CD4-positive, alpha-beta T cell treated with Interleukin-17A for 1 hour (primary cell): ENCODE measurements at places on chromosomes 2 and 18.

DNA sequence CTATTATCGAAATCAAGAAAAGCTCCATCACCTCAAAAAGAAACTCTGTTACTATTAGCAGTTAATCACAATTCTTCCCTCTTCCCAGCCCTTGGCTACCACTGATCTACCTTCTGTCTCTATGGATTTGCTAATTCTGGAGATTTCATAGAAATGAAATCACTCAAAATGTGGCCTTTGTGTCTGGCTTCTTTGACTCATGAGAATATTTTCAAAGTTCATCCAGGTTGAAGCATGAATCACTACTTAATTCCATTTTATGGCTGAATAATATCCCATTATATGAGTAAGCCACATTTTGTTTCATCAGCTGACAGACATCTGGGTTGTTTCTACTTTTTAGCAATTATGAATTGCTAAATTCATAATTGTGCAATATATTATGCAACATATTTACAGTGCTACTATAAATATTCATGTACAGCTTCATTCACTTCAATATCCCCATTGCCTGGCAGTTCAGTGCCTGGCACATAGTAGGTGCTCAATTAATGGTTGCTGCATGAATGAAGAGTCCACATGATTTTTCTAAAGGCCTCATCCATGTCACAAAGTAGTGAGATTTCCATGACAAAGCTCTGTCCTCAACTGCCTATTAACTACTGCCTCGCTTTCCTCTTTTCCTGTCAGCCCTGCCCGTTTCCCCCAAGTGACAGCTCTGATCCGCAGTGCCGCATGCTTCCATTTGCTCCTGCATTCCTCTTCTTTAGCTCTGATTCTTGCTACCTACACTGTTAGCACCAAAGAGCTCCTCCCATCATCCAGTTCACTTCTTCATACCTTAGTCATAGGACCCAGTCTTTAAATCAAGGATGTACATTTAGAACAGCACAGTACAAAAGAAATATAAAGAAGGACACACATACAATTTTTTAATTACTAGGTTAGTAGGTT lies 32.8 kb downstream of the CCDC93 start:
- no peak for DNase-seq

DNA sequence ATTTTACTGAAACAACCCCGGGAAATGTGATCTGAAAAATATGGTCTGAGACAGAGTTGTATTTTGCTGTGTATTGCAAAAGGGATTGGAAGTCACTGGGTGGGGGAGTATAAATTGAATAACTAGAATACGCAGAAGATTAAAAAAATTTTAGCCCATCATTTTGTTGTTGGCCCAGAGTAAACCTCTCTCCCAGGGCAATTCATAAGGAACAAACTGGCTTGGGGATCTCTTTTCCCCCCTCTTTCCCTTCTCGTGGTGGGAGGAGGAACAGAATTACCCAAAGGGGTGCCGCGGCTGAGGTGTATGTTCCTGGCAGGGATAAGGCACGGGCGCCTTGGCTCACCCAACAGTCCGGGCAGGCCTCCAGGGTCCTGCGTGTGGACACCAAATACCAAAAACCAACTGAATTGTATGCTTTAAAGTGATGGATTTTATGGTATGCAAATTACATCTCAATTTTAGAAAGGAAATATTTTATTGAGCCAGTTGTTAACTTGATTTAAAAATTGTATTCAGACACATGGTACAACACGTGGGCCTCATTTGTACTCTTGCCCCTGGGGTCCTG lies 121.2 kb upstream of the SPRED2 start:
- no peak for DNase-seq

DNA sequence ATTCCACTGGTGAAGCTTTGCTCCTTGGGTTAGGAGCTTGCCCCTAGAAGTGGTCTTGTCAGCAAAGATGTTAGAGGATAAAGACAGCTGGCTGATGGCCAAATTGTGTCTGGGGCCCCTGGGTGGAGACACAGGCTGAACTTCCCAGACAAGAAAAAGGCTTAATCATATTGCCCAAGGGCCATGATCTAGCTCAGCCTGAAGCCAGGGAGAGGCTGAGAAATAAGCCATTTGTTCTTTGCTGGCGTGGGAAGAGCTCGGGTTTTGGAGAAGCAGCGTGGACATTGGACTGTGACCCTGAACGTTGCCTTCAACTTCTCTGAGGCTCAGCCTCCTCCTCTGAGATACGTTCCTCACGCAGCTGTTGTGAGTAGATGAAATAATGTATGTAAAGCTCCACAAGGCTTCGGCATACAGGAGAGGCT lies 153.0 kb downstream of the ZFP36L2 start:
- DNase-seq: no peak

DNA sequence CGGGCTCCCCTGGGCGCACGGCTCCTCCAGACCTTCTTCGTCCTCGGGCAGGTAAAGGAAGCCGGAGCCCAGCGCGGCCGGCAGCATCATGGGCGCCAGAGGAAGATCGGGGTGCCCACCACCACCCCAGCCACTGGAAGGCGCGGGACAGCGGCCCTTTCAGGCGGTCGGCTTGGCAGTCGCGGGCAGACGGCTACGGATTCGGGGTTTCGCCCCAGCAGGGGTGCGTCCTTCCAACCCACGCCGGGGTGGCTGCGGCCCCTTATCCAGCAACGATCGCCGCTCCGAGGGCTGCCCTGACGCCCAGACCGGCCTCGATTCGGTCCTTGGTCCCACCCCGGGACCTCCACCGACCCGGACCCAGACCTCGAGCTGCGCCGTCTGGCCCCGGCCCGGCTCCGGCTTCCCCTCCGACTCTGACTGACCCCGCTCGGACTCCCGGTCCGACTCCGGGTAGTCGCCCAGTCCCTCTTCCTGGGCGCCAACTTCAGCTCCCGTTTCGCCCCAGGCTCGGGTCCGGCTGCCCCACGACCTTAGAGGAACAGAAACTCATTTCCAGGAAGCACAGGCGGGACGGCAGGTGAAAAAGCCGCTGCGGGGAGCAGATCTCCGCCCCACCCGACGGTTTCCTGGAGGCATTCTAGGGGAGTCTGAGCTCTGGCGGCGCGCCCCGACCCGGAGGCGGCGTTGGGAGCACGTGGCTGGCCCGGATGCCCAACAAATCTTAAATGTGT lies 30.2 kb upstream of the SSB start:
- DNase-seq: peak; percentile 43

DNA sequence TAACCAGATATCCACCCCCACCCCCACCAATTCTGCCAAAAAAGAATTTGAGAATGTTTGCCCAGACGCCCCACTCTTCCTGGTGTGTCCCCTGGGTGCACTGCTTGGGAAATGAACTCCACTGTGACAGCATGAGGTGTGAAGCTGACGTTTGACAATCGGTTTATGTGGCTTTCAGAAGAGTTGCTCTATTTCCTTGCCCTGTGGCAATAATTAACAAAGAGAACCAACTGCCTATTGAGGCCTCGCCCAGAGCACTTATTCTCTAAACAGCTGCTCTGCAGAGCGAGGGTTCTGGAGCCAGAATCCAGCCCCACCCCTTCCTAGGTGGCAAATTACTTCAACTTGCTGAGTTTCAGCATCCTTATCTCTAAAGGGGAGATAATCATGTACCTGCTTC lies 115.8 kb upstream of the SIX3 start:
- DNase-seq: no peak

- no peak for DNase-seq
Measured at GRCh38 chr2:126536605-126537200, 119.3 kb upstream of the GYPC start.

GRCh38 chr2:65934992-65935629 lies 499.8 kb upstream of the MEIS1 start:
- no peak for DNase-seq

DNA sequence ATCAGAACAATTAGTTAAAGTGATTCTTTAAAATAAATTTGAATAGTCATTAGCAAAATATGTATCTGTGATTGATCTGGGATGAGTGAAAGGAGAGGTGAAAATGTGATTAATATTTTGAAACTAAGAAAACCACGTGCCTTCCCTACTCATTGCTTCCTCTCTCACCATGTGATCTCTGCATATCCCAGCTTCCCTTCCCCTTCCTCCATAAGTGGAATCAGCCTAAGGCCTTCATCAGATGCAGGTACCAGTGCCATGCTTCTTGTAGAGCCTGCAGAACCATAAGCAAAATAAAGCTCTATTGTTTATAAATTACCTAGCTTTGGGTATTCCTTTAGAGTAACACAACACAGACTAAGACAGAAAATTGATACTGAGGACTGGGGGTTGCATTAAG lies 11.2 kb upstream of the STAT1 start:
- no peak for DNase-seq

GRCh38 chr18:59620381-59620780 lies 76.8 kb downstream of the CCBE1 start:
- DNase-seq: no peak

- no peak for DNase-seq
Measured at GRCh38 chr2:121038031-121038430, 247.0 kb downstream of the TFCP2L1 start.

DNA sequence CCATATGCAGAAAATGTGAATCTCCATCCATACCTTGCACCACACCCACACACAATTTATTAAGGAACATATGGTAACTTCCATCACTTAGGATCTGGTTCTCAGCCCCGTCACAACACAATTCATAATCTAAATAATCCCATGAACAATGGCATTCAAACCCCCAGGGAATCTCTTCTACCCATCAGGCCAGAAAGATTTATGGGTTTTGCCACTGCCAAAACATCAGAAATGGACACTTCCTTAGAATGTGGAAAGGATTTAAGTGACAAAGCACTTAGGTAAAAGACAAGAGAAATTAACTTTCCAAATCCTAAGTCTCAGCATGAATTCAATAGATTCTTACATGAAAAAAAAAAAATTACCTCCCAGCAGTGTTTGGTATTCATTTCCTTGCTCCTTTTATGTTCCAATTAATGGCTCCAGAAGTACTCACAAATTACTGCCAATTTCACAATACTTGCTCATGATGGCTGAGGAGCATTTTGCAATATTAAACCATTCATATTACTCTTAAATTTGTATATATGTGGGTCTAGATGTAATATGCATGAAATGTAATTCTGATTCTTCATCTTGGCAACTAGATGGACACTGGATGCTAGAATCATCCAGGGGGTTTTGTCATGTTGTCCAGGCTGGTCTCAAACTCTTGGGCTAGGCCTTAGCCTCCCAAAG lies 56.5 kb upstream of the TMEM247 start:
- DNase-seq: no peak

GRCh38 chr2:236536727-236537398 lies 32.8 kb upstream of the ACKR3 start:
- DNase-seq: peak; percentile 67

- DNase-seq: peak; percentile 87
Measured at GRCh38 chr2:127408004-127408806, 10.0 kb upstream of the PROC start.

DNA sequence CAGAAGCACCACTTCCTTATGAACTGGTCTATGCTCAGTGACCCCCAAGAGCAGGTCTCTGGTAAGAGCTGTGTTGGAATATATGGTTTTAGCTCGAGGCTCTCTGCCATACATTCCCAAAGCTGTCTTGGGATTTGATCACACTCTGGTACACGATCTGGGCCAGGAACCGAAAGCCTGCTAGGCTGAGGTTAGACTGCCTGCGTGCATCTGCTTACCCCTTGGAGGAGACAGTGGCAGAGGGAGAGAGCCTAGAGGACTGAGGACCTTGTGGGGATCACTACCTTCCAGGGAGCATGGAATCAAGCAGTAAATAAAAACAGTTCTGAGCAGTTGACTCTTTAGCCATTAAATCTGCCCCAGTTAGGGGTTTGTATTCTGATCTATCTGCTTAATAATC lies 63.7 kb downstream of the ZNF532 start:
- no peak for DNase-seq

DNA sequence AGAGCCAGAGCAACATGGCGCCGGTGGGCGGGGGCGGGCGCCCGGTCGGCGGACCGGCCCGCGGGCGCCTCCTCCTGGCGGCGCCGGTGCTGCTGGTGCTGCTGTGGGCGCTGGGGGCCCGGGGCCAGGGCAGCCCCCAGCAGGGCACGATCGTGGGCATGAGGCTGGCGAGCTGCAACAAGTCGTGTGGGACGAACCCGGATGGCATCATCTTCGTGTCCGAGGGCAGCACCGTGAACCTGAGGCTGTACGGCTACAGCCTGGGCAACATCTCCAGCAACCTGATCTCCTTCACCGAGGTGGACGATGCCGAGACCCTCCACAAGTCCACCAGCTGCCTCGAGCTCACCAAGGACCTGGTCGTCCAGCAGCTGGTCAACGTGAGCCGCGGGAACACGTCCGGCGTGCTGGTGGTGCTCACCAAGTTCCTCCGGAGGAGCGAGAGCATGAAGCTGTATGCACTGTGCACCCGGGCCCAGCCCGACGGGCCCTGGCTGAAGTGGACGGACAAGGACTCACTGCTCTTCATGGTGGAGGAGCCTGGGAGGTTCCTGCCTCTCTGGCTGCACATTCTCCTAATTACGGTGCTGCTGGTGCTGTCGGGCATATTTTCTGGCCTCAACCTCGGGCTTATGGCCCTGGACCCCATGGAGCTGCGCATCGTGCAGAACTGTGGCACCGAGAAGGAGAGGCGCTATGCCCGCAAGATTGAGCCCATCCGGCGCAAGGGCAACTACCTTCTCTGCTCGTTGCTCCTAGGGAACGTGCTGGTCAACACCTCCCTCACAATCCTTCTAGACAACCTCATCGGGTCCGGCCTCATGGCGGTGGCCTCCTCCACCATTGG lies 507 bp downstream of the CNNM4 start:
- no peak for DNase-seq
